NCI-H1105 (cell line): ENCODE measurements at places on chromosomes 12 and 14.

DNA sequence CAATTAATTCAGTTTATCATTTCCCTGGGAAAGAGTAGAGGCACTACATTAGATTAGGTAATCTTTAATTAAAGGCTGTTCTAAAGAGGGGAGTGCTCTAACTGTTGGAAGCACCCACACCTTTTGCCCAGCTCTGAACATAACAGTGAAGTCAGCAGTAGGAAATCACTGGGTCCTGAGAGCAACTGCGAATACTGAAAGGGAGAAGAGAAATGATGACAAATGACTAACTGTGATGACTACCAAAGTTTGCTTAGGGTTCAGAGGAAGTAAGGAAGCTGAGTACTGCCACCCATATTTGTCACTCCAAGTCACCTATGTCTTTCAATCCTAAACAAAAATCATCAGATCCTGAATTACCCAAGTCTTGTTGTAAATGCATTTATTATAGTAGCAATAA lies 140.6 kb downstream of the EPS8 start:
- DNase-seq: no peak

DNA sequence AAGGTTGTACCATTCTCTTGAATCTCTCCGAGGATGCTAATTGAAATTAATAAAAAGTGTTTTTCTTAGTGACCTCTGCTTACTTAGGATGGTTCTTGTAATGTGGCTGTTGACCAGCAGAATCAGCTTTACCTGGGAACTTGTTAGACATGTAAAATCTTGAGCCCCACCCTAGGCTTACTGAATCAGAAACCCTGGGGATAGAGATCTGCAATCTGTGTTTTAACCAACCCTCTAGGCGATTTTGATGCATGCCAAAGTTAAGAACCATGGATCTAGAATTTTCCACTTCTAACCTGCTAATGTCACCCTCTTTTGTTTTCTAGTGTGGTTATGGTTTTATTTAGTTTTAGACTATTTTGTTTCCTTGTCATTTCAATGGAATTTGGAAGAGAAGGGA lies 6.5 kb downstream of the NUBPL start:
- DNase-seq: no peak

DNA sequence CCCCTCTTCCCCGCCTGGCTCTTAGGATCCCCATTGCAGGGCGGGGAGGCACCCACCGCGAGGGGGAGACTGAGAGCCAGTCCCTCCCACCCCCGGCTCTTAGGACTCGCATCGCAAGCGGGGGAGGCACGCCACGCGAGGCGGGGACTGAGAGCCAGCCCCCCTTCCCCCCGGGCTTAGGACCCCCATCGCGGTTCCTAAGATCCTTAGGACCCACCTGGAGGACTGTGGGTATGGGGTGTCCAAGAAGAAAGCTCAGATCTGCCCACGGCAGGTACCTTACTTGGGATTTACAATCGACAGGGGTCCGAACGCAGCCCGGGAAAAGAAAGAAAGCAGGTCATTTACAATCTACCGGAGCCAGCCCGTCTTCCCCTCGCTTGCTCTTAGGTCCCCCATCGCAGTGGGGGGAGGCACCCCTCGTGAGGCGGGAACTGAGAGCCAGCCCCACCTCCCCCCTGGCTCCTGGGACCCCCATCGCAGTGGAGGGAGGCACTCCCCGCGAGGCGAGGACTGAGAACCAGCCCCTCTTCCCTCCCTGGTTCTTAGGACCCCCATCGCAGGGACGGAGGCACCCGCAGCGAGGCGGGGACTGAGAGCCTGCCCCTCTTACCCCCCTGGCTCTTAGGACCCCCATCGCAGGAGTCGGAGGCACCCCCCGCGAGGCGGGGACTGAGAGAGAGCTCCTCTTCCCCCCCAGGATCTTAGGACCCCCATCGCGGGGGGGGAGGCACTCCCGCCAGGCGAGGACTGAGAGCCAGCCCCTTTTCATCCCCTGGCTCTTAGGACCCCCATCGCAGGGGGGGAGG lies 43.7 kb downstream of the DDX11 start:
- DNase-seq: peak; percentile 88

DNA sequence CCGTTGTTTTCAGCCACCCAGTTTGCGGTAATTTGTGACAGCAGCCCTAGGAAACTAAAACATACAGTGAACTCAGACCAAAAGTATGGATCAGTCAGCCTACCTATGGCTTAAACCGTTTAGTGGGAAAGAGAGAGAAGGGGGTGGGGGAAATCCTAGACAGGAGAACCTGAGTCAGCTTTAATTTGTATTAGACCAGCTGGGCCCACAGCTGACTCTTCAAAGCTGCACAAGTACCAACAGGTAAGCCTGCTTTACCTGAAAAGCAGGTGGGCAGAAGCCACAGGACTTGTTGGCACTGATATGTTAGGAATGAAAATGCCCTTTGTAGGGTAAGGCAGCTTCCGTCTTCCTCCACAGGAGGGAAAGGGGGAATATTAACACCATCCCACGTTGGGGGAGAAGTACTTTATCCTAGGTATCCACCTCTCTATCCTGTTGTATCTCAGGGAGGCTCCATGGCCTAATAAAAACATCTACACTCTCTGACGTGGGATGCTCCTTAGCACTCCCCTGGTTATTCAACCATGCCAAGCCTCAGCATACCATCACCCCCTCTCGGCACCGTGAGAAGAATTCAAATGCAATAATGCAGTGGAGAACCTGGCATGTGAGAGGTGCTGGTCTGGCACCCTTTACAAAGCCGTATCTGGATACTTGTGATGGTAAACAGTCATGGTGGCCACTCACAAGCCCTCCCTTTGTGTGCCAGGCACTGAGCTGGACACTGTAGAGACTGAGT lies 70.3 kb downstream of the STON2 start:
- peak; percentile 32 for DNase-seq

- DNase-seq: no peak
These were observed 181.0 kb downstream of the MON2 start for GRCh38 chr12:62647586-62647985.

GRCh38 chr12:109817627-109818231 lies 15.5 kb downstream of the TRPV4 start:
- DNase-seq: no peak

- DNase-seq: no peak
These were observed 13.0 kb upstream of the TPCN1 start for GRCh38 chr12:113208041-113208934.

DNA sequence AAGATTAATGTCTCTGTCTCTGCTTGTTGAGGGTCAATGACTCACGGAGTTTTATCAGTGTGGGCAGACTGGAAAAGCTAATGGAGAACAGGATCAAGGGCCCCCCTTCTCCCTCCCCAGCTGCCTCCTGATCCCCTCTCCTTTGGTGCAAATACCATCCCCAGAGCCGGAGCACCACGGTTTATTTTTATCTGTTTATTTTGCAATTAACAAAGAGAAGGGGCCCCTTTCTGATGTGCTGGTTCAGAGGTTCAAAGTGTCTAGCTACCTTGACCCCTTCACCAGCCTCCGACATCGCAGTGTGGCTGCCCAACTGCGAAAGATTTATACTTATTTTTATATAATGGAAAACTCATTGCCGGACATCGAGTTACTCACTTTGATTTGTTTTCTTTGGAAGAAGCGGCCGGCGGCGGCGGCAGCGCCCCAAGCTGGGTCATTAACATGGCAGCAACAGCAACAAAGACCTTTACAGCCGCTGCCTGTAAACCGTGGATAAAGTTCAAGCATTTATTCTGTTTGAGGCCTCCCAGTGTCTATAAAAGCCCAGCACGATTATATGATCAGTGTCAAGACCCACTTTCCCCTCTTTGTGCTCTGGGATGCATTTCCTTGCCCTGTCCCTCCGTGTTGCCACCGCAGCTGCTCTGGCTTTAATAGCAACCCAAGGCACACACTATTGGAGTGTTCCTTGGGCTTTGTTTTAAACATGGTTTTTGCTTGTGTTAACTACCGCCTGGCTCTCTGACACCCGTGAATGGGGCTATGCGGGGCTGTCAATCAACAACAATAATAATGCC lies 47.4 kb upstream of the PARP11 start:
- no peak for DNase-seq

- no peak for DNase-seq
These were observed 28.9 kb downstream of the SLC15A4 start for GRCh38 chr12:128794661-128795529.

DNA sequence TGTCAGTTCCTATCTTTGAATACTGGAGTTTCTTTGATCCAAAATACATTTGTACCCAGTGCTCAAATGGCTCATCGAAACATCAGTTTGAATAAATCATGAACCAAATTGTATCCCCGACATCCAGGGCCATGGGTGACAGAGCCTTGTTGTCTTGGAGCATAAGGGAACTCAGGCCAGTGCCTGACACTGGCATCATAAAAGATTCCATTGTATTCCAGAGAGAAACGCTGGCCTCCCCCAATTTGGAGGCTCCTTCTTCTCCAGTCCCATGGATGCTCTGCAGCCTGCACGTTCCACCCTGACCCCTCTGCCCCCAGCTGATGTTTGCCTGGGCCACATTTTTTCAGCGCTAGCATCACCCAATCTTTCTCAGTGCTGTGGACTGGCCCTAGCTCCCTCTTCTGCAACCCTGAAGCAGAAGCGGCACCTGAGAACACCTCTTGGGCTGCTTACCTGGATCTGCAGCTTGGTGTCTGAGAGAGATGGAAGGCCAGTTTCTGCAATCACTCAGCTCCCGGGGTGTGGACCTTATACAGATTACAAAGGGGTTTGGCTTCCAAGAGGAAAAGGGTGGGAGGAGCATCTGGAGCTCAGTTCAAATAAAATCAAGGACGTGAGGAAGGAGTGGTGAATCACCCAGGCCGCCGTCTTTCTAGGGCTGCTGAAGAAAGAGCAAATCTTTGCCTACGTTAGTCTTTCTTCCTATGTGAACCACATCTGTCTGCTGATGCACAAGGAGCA lies at the start of gene RNASE1:
Gene RNASE1 (minus strand): TSS at position 504 of the 744 bp plus-strand sequence. CDS start 776 bp downstream, outside the sequence.
- no peak for DNase-seq

DNA sequence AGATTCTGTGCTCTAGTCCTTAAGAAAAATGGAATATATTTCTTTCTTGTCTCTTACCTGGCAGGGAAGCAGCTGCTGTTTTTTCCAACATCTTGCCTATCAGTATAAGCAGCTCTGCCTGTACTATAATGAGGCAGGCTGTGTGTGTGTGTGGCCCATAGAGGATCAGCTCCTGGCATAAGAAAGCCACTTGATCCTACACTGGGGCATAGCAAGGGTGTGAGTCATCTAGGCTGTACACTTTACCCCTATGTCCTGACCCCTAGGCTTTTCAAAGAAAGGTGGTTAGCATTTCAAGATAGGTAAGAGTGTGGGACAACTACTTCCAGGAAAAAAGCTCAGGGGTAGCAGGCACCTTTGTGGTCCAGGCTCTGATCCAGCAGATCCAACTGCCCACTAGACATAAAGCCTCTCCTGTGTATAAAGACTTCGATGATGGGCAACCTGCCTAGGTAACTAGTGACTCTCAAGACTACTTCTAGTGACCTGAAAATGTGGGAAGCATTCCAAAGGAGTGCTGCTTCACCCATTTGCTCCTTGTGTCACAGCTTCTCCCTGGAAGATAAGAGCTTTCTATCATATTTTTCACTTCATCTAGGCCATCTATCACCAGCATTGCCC lies 4.9 kb upstream of the SENP1 start:
- no peak for DNase-seq

GRCh38 chr12:21602774-21603173 lies 1.9 kb downstream of the GYS2 start:
- DNase-seq: no peak
